Activated T-helper 17 cell treated with anti-CD3 and anti-CD28 coated beads, Interleukin-2, amount 50 U/mL, for 72 hours (primary cell): ENCODE measurements at places on chromosomes 1 and 21.

- no peak for ATAC-seq
Observed at GRCh38 chr1:36951292-36951750, 83.0 kb downstream of the GRIK3 start.

DNA sequence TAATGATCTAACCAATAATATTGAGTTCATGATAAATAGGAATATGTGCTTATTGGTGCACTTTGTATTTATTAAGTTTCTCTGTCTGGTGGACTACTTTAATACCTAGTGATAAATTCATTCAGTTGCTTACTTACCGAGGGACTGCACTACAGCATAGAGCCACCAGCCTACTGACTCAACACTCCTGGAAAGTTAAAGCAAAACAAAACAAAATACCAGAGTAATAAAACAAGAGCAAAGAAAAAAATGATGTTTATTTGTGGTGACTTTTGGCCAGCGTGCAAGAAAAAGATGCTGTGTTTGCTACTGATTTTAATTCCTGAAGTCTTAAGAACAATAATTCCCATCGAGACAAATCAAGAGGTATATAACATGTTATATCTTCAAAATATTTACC, 586.3 kb downstream of the PLA2G4A start:
- no peak for ATAC-seq

GRCh38 chr21:42612390-42612789, 41.0 kb upstream of the PDE9A start:
- no peak for ATAC-seq

- no peak for ATAC-seq
Observed at GRCh38 chr1:155305881-155306391, 2.7 kb upstream of the FDPS start.

- ATAC-seq = no peak
Observed at GRCh38 chr1:10815858-10816195, 19.4 kb upstream of the CASZ1 start.

- no peak for ATAC-seq
Observed at GRCh38 chr1:201609661-201610318, 70.9 kb downstream of the NAV1 start.

GRCh38 chr1:167706931-167707877, 14.6 kb upstream of the MPZL1 start:
- ATAC-seq = peak; percentile 72

- ATAC-seq = no peak
Observed at GRCh38 chr1:43671626-43672330, 21.8 kb downstream of the KDM4A start.

DNA sequence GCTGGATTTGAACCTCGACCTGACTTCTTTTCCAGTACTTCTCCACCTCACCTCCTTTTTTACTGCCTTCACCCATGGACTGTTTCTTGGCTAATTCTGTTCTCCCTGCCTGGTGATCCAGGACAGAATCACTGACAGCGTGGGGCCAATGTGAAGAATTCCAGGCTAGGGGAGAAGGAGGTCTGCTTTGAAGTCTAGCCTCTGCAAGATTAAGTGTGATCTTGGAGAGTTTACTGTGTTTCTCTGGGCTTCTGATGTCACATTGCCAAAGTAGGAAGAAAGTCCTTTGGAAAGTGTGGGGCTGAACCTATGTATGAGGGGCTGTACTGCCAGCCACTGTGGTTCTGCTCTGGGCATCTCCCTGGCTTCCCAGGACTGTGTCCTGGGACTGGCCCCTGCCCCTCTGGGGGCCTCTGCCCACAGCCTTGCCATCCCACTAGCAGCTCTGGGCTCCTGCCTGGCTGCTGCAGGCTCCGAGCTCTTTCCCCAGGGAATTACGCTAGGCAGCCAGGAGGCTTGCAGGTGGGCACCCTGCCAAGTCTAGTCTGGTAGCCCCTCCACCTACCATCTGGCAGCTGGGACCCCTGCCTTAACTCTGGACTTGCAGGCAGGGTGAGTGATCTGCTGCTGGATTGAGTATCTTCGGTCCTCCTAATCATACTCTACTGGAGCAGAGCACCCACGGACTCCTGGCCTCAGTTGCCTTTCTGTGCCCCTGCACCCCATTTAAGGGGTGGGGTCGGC, 52.2 kb downstream of the YARS1 start:
- no peak for ATAC-seq

DNA sequence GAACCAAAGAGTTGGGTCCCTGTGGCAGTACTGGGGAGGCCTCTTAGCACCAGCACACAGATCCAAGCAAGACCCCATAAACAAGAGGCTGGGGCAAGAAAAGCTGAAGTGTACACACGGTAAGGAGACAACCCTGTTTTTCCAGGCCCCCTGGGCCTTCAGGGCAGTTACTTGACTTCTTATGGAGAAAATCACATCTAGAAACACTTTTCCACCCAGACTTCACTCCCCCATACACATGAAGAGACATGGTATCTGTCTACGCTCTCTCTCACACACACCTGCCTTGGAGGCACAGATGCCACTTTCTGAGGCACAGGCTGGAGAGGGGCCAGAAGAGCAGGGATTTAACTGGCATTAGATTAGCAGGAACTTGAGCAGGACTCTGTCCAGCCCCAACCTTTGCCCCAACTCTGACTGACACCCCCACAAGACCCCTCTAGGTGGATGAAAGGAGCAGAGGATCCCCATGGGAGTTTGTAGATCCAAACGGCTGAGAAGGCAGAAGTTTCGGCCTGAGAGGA, 2.2 kb downstream of the CERS2 start:
- ATAC-seq = no peak

- no peak for ATAC-seq
Observed at GRCh38 chr1:75430526-75430925, 180.4 kb downstream of the SLC44A5 start.

DNA sequence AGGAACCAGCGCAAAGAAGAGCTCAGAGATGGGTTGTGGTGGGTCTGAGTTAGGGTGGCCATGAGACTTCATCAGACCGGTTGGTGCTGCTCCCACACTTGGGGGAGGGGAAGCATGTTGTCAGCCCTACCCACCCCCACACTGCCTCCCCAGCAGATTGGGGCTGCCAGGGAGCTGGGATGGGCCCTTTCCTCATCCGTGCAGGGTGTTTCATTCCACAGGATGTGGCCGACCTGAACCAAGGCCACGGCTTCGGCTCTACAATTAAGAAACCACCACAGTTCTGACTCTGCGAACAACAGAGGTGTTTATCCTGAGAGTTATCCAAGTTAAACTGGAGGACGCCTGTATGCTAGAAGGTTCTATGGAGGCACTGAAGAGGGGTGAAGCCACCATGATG, 171.2 kb downstream of the ETS2 start:
- ATAC-seq = no peak

DNA sequence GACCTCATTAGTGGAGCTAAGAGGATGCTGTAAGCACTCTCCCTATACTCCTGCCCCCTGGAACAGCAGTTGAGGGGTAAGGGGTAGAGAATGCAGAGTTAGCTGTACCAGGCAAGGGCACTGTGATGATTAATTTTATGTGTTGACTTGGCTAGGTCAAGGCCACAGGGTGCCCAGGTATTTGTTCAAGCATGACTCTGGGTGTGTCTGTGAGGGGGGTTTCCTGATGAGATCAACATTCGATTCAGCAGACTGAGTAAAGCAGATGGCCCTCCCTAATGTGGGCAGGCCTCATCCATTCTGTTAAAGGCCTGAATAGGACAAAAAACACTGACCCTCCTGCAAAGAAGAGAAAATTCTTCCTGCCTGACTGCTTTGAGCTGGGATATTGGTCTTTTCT, 110.8 kb downstream of the KCND3 start:
- peak; percentile 32 for ATAC-seq

GRCh38 chr1:184390889-184391288, 4.1 kb downstream of the C1orf21 start:
- ATAC-seq = no peak

- ATAC-seq = no peak
Observed at GRCh38 chr1:235043234-235043633, 85.4 kb downstream of the TOMM20 start.

DNA sequence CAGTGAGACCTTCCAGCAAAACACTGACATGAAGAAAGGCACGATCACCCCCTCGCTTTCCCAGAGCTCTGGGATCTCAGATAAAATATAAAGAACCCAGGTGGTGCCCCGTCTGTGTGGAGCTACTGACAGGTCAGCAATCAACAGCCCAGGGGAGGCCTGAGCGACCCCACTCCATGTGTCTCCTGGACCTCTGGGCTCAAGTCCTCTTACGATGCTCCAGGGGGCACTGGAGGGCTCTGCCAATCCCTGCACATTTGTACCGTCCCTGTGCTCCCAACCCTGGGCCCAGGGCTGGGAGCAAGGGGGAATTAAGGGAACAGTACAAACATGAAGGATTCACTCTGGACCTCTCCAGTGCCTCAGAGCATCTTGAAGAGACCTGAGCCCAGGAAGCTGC, 12.5 kb downstream of the S100A7A start:
- ATAC-seq = no peak

DNA sequence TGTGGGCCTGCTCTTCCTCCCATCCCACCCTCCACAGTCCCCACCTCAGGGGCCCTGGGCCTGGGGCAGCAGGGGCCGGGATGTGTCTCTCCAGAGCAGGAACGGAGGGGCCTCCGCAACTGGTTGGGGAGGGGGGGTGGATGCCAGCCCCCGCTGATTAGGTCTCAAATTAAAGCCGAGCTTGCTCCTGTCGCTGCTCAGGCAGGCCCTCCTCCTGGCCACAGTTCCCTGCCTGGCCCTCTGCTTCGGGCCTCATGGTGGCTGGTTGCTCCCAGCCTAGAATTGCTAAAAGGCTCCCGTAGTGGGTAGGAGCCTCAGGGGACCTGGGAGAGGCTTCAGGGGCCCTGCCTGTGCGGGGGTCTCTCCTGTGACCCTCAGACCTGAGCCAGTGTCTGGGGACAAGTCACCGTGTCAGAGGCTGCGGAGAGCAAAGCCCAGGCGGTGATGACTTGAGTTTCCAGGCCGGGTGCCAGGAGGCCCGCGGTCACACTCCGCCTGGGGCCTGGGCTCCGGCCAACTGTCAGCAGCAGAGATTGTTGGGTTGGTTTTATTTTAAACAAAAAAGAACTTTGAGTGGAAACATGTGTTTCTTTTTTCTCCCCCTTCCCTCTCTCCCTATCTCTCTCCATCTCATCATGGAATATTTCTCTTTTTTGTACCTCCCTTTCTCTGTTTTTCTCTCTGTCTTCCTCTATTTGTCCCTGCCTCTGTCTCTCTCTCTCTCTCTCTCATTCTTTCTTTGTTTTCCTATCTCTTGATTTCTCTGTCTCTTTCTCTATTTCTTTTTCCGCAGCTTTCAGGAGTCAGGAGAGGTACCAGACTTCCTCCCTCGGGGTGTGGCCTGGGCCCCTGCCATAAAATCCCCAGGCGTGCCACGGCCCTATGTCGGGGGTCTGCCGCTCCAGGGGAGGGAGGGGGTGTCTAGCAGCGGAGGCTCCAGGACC, 20.0 kb upstream of the EPHA2 start:
- ATAC-seq = no peak

DNA sequence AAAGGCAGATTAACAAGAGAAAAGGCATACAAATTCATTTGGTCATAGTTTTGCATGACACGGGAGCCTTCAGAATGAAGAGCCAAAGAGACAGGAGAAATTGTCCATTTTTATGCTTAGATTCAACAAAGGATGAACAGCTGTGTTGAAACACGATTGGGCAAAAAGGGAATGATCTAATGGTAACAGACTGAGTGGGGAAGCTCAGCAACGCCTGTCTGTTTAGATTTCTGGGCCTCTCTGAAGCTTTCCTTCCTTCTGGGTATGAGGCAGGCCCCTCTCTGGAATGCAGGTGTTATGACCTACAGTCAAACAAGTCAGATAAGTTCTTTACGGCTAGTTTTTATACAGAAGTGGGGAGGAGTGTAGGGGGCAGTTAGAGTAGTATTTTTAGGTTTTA, 154.6 kb downstream of the RGS7 start:
- ATAC-seq = no peak

DNA sequence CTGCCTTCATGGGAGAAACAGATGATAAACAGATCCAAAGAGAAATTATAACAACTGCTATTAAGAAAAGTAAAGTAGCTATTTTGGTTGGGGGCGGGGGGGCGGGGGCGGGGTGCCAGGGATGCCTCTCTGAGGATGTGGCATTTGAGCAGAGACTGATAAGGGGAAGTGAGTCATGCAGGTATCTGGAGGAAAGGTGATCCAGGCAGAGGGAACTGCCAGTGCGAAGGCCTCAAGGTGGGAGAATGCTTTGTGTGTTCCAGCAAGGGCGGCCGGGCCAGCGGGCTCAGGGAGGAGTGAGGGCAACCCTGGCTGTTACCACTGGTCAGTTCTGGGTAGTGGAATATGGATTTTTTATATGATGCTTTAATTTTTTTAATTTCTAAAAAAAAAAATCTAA, 7.0 kb upstream of the TNFRSF1B start:
- no peak for ATAC-seq

- ATAC-seq = no peak
Observed at GRCh38 chr1:61474963-61475362, 250.0 kb downstream of the TM2D1 start.

GRCh38 chr1:184056921-184057555, 5.5 kb downstream of the TSEN15 start:
- ATAC-seq = no peak

GRCh38 chr1:230632273-230632873, 9.9 kb upstream of the COG2 start:
- peak; percentile 22 for ATAC-seq

GRCh38 chr1:155307247-155307740, 1.4 kb upstream of the FDPS start:
- no peak for ATAC-seq

DNA sequence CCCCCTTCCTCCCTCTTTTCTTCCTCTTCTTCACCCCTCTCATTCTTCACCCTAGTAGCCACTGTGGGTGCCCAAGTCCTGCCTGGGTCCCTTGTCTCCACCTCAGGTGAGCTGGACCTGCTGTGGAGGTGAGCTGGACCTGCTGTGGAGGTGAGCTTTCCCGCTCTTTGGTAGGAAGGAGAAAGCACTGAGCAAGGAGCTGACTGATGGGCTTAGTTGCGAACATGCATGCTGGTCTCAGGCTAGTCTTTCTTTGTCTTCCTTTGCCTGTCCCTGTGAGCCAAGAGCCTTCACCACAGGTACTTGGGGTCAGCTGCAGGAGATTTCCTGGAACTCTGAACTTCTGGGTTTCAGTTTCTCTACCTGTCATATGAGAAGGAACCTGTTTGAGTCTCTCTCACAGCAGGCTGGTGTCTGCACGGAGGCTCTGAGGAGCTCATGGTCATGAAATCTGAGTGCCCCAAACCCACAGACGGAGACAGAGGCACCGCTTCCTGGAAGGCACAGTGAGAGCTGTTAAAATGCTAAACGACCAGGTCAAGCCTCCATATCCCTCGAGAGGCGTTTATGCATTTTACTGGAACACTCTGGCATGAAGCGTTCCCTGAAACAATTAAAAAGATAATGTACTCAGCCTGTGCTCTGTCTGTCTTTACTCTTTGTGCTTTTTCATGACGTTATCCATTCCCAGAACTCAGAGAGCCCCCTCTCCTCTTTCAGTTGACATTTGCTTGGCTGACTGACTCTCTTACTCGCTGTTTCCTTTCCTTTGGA, 69.5 kb downstream of the RHOU start:
- peak; percentile 89 for ATAC-seq

GRCh38 chr1:39196244-39197215, 8.0 kb upstream of the MACF1 start:
- ATAC-seq = peak; percentile 45

GRCh38 chr1:159800177-159800930, 1.8 kb upstream of the FCRL6 start:
- ATAC-seq = peak; percentile 34

- ATAC-seq = peak; percentile 77
Observed at GRCh38 chr1:44786138-44786840, 1.7 kb downstream of the BEST4 start.
